ENCODE measurements at places on chromosomes 11 and 22. TPM values are rescaled to one million over a fixed set of nuclear protein-coding genes. Genes with fewer than 3 reads are reported as not detected.

The MRGPRD gene
- total RNA-seq: not detected

The SUSD2 gene
- total RNA-seq: 0.09 TPM

The RCOR2 gene
- total RNA-seq: 0.36 TPM

The MFRP gene
- not detected for total RNA-seq

The IL10RA gene
- total RNA-seq: not detected

The MMP8 gene
- total RNA-seq: not detected

The PLA2G3 gene
- total RNA-seq: not detected

The ART1 gene
- total RNA-seq: not detected

The TSSK2 gene
- not detected for total RNA-seq

The ANKK1 gene
- not detected for total RNA-seq

The GAS2 gene
- total RNA-seq: 1.2 TPM

Measured in endothelial cell of coronary artery (primary cell).